Hematopoietic multipotent progenitor cell treated with erythropoietin and hydrocortisone succinate and interleukin-3 and kit ligand, for 6 days (in vitro differentiated cells): ENCODE measurements at places on chromosomes 2 and 18.

- no peak for DNase-seq
Observed at GRCh38 chr18:25736516-25736915, 353.9 kb downstream of the SS18 start.

GRCh38 chr2:883260-883802 lies 67.3 kb upstream of the SNTG2 start:
- DNase-seq: no peak

DNA sequence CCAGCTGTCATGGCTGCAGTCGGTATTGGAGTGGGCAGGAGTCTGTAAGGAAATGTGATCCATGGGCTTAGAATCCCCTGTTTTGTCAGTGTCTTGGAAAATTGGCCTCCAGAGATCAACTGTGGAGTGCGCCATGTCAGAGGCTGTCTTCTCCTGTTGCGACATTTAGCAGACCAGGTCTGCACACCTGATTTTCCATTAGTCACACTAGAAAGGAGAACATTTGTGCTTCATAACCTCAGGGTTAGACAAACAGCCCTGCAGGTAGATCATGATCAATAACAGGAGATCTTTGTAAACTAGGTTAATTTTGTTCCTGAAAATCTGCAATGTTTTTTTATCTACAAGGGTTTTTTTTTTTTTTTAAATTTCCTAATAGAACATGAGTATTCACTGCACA lies 28.0 kb downstream of the LDLRAD4 start:
- no peak for DNase-seq

DNA sequence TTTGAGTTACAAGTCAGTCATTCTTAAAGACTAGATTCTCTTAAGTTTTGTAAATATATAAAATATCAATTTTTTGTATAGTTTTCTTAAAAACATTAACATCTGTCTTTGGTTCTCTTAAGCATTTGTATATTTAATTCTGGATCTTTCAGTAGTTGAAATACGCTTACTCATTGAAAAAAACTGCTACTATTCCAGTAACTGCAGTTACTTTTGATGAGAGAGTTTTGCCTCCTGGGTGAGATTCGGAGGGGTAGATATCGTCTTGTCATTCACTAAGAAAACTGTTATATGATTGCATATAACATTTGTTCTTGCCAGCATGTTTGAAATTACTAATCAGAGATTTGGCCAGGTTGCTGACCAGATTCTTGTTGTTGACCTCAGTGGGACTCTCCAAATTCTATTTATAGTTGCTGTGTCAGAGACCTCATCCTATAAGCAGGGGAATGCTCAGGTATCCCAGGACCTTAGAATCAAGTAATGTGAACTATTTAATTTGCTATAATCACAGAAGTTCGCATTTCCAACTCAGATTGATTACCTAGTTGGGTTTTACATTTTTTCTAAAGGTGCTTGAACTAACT lies 7.9 kb downstream of the AGPS start:
- DNase-seq: peak; percentile 15

- DNase-seq: no peak
Observed at GRCh38 chr18:49076654-49077166, 125.9 kb upstream of the SMAD7 start.

GRCh38 chr2:229296536-229296935 lies 25.4 kb upstream of the PID1 start:
- no peak for DNase-seq

GRCh38 chr2:173673640-173674039 lies 291.5 kb downstream of the SP3 start:
- DNase-seq: no peak

- no peak for DNase-seq
Observed at GRCh38 chr18:61829108-61829507, 63.7 kb downstream of the RNF152 start.

- no peak for DNase-seq
Observed at GRCh38 chr2:119950966-119951365, 61.9 kb upstream of the EPB41L5 start.

DNA sequence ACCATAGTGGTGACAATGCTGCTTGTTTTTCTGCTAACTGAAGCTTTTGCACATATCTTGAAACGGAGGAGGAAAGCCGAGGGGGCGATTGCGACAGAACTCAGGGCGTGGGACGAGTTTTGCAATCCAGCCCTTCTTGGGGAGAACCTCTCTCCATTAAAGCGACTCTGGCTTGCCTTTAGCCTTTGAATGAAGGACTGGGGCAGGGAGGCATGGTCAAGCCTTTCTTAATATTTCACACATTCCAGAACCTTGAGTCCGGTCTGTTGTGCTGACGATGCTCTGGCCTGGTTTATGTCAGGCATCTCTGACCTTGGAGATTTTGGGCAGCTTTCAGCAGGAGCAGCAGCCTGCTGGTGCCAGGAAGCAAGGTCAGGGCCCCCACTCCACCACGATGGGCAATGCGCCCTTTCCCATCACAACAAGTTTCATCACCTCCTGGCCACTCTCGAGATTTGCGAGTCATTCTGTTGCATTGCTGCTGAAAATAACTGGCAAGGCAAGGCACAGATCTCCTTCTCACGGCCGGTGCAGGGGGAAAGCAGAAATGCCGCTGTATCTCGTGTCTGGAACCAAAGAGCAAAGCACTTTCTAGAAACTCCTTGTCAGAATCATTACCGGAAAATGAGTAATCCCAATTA lies 10.8 kb downstream of the EMILIN2 start:
- peak; percentile 75 for DNase-seq

DNA sequence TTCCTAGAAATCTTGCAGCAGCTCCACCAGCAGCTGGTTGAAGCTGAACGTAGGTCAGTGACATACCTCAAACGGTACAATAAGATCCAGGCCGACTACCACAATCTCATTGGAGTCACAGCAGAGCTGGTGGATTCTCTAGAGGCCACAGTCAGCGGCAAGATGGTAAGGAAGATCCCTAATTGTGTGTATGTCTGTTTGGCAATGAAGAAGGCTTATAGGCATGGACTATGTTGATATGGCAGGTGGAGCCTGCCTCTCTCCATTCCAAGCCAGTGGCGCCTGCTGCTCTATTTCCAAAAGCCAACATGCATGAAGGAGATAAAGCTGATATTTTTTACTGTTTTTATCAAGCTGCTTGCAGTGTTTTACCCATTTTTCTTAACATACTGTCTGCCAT lies 36.8 kb downstream of the ARMC9 start:
- peak; percentile 92 for DNase-seq

DNA sequence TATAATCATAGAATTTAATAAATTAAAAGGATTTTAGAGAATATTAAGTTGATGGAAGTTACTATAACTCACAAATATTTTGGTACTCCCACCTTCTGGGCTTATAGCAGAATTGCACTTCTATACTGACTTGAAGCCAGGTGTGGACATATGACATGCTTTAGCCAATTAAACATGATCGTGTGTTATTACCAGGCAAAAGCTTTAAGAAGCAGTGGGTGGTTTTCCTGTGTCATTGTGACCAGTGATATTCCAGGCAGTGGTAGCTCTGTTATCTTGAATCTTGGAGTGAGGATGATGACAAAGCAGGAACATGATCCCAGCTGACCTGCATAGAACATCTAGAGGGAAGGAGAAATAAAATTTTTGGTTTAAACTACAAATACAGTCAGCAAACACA lies 370.9 kb upstream of the ZEB2 start:
- peak; percentile 70 for DNase-seq

DNA sequence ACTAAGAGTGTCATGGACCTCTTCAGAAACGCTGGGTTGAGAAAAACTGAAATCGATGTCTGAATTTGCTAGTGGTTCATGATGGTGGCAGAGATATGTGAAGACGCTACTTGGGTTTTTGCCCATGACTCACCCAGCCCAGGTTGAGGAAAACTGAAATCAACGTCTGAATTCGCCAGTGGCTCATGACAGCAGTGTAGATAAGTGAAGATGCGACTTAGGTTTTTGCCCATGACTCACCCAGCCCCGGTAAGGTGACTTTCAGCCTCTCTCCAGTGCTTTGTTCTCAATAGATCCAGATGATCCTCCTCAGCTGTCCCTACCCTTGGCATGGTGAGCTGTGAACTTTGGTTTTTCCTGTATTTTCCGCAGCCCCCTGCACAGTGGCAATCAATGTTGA lies 105.3 kb upstream of the SIX3 start:
- no peak for DNase-seq

GRCh38 chr2:195445639-195446038 lies 211.4 kb upstream of the SLC39A10 start:
- no peak for DNase-seq
